NCI-H2081 treated with DMSO at 0.1 percent for 48 hours (cell line): ENCODE measurements at places on chromosomes 1 and 21.

GRCh38 chr1:36419569-36419968 is 21.9 kb upstream of the LSM10 start:
- no peak for DNase-seq

DNA sequence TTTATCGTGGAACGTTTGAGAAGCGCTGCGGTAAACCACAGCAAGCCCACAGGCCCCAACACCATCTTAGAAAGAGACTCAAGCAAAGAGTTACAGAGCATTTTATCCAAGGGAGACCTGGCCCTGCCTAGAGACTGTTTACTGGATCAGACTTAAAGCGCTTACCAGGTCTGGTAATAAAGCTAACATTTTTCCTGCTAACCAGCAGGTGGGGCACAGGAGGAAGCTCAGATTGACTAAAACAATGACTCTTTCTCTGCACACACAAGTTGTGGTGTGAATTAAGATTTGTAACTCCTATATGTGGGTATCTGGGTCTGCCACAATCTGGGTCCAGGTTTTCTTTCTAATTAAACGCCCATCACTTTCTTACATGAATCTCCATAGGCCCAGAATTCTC is 136.5 kb upstream of the ETS2 start:
- no peak for DNase-seq

- DNase-seq = no peak
Measured at GRCh38 chr1:15283526-15283925, 36.5 kb downstream of the FHAD1 start.

GRCh38 chr1:186175588-186175987 is 199.5 kb downstream of the TPR start:
- DNase-seq = no peak

GRCh38 chr1:183267646-183268431 is 81.8 kb downstream of the LAMC2 start:
- no peak for DNase-seq

DNA sequence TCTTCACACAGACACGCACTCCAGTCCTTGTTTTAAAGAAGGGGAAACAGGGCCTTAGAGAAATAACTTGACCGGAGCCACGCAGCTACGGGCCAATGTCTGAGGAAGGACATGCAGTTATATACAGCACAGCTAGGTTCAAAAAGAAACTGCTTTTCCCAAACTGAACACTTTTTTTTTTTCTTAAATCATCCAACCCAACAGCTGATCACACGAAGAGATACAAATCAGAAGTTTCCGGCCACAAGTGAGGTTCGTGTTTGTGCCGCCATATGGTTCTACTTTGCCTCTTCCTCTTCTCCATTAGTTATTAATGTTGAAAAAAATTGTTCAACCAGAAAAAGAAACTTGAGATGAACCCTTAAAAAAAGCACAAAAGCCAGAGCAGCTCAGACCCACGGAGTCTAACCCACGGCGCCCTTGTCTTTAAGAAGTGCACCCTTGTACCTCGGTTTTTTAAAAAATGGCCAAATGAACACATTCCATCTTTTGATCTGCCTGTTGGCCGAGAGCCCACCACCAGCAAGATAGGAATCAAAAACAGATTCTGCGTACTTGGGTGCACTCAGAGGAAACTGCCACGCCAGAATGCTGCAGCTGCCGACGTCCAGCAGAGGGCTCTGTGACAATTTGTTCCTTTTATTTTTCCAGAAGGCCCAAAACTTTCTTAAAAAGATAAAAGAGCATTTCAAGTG is 78.9 kb downstream of the SLC66A1 start:
- DNase-seq = no peak

DNA sequence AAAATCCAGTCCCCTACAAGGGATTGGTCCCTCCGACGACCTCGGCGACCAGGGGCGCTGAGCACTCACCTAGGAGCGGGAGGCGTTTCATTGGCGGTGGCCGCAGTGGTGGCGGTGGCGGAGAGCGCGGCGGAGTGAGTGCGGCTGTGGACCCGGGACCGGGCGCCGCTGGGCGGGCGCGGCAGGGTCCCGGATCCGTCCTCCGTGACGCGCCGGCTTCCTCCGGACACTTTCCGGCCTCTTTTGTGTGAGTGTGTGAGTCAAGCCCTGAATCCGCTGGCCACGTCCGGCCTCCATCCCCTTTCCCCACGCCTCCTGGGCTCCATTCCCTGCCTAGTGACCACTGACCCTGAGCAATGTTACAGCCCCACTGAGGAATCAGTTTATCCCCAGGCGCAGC is at the start of gene ADGRL4:
TSS of gene ADGRL4 (minus strand) at position 167 of the 400 bp plus-strand sequence. CDS start at position 91, 76 bp downstream.
- no peak for DNase-seq

GRCh38 chr1:223703668-223704013 is 8.7 kb upstream of the CAPN2 start:
- no peak for DNase-seq

DNA sequence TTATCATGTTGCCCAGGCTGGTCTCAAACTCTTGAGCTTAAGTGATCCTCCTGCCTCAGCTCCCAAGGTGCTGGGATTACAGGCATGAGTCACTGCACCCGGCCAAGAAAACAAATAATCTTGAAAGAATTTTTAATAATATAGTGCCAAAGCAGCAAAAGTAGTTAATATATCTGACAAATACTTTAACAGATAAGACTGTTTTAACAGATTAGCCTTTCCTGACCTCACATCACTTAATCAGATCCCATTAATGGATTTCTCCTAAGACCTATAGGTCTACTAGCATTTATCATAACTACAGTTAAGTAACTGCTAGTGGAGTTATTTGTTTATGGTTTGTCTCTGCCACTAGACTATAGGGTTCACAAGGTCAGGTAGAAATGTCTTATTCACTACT is 61.1 kb upstream of the HP1BP3 start:
- no peak for DNase-seq

DNA sequence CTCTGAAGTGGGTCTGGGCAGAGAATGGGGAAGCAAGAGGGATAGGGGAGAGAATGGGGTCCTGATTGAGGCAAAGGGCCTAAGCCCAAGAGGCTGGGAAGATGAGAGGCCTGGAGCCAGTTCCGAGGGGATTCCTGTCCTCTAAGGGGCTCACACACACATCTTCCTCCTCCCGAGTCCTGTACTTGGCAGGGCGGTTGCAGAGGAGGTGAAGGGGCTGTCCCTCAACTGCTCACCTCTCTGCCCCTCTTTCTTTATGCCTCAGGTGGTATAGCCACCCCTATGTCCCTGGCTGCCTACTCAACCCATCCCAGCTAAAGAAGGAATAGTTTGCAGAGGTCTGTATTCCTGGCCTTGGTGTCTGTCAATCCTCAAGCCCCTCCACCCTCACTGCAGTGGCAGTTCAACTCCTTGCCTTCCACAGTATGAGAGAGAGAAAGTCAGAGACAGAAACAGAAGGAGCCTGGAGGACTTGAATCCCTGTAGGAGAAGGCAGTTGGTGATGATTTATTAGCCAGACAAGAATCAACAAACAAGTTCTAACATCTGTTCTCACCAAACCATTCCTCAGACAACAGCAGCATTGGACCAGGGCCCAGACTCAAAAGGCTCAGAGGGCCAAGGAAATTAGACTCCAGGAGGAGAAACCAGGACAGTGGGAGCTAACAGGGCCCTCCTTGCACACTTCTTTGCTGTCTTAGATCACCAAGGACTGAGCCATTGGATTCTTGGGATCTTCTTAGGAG is 10.7 kb downstream of the SH2D2A start:
- no peak for DNase-seq

DNA sequence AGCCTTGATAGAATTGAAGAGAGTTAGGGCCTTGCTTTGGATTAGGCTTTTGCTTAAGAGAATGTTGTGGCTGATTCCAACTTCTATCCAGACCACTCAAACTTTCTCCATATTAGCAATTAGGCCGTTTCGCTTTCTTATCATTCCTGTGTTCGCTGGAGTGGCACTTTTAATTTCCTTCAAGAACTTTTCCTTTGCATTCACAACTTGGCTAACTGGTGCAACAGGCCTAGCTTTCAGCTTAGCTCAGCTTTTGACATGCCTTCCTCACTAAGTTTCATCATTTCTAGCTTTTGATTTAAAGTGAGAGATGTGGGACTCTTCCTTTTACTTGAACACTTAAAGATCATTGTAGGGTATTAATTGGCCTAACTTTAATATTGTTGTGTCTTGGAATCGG is 183.6 kb upstream of the L1TD1 start:
- no peak for DNase-seq

DNA sequence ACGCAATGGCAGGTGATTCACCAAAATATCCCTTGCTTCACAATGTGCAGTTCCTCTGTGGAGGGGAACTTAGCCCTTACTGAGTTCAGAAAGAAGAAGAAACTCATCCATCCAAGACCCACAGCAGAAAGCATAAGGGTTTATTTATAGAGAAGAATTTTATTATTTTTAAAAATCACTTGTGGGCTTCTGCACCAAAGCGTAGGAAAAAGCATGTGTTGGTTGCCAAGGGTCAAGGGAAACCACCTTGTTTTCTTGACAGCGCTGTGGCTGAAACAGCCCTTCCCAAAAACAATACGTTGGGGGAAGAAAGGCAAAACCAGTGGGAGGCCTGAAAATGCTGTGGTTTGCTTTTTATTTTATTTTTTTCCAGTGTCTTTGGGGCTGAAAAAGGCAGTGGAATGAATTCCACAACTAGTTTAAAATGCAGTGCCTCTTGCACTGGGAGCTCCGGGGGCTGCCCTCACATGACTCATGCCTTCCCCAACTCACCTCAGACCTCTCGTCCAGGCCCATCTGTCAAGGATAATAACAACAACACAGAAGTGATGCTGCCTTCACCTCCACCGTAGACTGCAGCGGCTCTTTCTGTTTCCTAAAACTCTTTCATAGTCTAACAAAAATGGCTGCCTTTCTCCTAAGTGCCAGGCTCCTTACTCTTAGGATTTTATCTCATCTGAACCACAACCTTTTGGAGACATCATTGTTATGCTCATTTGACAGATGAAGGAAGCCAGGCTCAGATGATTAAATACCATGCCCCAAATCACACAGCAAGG is 224.2 kb upstream of the JUN start:
- no peak for DNase-seq

DNA sequence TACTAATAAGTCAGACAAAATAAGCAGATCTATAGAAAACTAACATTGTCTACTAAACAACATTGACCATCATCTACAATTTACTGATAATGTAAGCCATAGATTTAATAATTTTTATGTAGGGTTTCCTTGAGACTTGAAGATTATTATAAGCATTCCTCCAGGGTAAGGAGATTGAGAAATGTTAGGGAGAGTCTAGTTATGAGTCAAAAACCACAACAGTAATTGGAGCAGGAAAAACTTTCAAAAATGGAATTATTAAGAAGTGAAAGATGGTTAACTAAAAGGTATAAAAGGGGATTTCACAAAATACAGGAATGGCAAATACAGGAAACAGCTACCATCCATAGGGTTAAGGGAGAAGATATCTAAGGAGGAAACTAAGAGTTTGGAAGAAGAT is 12.4 kb upstream of the UHMK1 start:
- DNase-seq = no peak

- DNase-seq = no peak
Measured at GRCh38 chr1:234944439-234945344, 183.9 kb downstream of the TOMM20 start.

- no peak for DNase-seq
Measured at GRCh38 chr1:66758241-66758755, 6.0 kb downstream of the DYNLT5 start.

GRCh38 chr1:155471891-155472290 is 90.7 kb downstream of the ASH1L start:
- no peak for DNase-seq

GRCh38 chr21:17585875-17586450 is 26.7 kb downstream of the BTG3 start:
- DNase-seq = no peak

- no peak for DNase-seq
Measured at GRCh38 chr1:26684763-26685508, 10.9 kb upstream of the ARID1A start.

DNA sequence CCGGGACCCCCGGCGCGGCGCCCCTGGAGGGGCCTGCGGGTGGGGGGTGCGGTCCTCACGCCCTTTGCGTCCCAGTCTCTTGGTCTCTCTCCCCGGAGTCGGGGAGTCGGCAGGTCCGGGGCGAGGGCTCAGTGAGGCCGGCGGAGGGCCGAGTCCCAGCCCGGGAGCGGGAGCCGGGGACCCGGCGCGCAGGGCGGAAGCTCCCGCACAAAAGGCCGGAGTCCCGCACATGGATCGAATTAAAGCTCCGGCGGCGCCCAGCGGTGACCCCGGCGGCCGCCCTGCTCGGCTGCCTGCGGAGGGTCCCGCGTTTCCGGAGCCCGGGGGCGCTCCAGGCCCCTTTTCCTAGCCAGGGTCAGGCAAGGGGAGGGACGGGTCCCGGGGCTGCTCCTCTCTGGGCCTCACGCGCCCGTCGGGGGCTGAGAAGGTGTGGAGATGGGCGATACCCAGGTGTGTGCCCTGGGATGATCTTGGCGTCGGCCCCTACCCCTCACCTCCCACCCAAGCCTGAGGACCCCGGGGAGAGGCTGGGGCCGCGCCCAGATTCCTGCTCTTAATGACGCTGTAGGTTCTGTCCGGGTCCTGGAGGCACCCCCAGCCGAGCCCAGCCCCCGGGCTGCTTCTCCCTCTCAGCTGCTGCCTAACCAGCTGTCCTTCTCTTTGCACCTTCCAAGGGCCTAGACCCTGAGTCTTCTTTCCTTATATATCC is 512 bp downstream of the FBLIM1 start:
- no peak for DNase-seq

DNA sequence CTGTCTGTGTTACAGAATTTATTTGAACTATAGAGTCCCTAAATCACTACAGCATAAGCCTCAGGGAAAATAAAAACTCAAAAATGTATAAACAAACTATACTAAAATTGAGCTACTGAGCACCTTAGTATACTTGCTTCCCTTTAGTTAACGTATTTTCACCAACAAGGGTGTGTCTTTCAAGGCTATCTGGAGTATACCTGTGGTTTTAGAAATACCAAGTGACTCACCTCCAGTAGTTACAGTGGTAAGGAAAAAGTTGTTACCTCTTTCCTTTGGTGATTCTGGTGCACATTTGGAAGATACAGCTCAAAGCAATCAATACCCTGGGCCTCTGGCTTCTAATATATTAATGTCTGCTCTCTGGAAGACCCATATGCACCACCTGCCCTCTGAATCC is 68.0 kb upstream of the C1orf105 start:
- no peak for DNase-seq

- DNase-seq = no peak
Measured at GRCh38 chr1:11746795-11747487, 11.0 kb downstream of the AGTRAP start.

GRCh38 chr1:157894613-157895165 is 53.1 kb upstream of the CD5L start:
- no peak for DNase-seq

DNA sequence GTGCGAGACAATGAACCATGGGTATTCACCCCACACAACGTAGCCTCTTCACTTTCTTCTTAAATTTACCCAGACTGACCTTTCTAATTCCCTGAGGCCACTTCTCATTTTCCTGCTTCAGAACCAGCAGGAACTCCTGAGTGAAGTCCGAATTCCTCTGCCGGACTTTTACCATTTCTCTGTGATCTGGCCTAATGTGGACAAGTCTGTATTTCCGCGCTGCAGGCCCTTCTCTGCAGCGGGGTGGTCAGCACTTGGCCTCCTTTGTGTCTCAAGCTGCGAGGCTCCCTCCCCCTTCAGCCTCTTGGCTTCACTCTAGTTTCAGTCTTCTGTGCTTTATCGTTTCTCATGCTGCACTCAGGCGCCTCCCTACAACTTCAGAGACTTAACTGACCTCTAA is 9.4 kb upstream of the CTBS start:
- no peak for DNase-seq

- no peak for DNase-seq
Measured at GRCh38 chr1:227944931-227945890, 2.5 kb downstream of the WNT9A start.

- no peak for DNase-seq
Measured at GRCh38 chr1:2311184-2312032, 79.9 kb downstream of the MORN1 start.

- no peak for DNase-seq
Measured at GRCh38 chr1:147757015-147757990, 3.1 kb downstream of the GJA5 start.
